ENCODE measurements at places on chromosomes 16 and 17. TPM values are rescaled to one million over a fixed set of nuclear protein-coding genes. Genes with fewer than 3 reads are reported as not detected.

The SNAI3 gene
- total RNA-seq: 8.4 TPM

The RND2 gene
- under 0.01 TPM for total RNA-seq

The MGAT5B gene
- not detected for total RNA-seq

The RAD51C gene
- 26.6 TPM for total RNA-seq

The CHST5 gene
- not detected for total RNA-seq

The KRT27 gene
- total RNA-seq: not detected

The LYRM1 gene
- total RNA-seq: 23.5 TPM

The ZNF594 gene
- 8.9 TPM for total RNA-seq

The SLFN12L gene
- 0.52 TPM for total RNA-seq

The PGAP6 gene
- 11.0 TPM for total RNA-seq

The DNAI2 gene
- not detected for total RNA-seq

The TLCD2 gene
- total RNA-seq: 2.1 TPM

The CRYBA1 gene
- total RNA-seq: not detected

The C16orf89 gene
- total RNA-seq: 2.1 TPM

The CD300LB gene
- total RNA-seq: not detected

The MEIOC gene
- 0.52 TPM for total RNA-seq

The PIRT gene
- total RNA-seq: not detected

The GRAPL gene
- 0.52 TPM for total RNA-seq

The P2RX5 gene
- 13.0 TPM for total RNA-seq

The TBC1D3G gene
- not detected for total RNA-seq

The NGFR gene
- total RNA-seq: 20.4 TPM

The TBC1D3H gene
- total RNA-seq: not detected

The SGCA gene
- 158 TPM for total RNA-seq

The SP6 gene
- total RNA-seq: under 0.01 TPM

The TBC1D3K gene
- not detected for total RNA-seq

The CEP295NL gene
- 1.6 TPM for total RNA-seq

The MILR1 gene
- 10.4 TPM for total RNA-seq

The C17orf50 gene
- not detected for total RNA-seq

The AKAP1 gene
- total RNA-seq: 63.7 TPM

The WWP2 gene
- 14.1 TPM for total RNA-seq

The TEKT5 gene
- total RNA-seq: not detected

The DNAAF1 gene
- total RNA-seq: not detected

The PDILT gene
- total RNA-seq: not detected

The RILP gene
- 9.9 TPM for total RNA-seq

The PRSS53 gene
- 2.6 TPM for total RNA-seq

The ABCC12 gene
- not detected for total RNA-seq

The MIF4GD gene
- total RNA-seq: 7.8 TPM

The FAM171A2 gene
- total RNA-seq: 38.6 TPM

The NKD1 gene
- 2.1 TPM for total RNA-seq

The GCGR gene
- not detected for total RNA-seq

The ELMO3 gene
- total RNA-seq: not detected

The WFIKKN1 gene
- 0.52 TPM for total RNA-seq

The KCNJ16 gene
- 1.6 TPM for total RNA-seq

The NPIPB8 gene
- not detected for total RNA-seq

The RMI2 gene
- 5.7 TPM for total RNA-seq

The SLC13A2 gene
- total RNA-seq: not detected

The GPRC5C gene
- 44.4 TPM for total RNA-seq

The RRN3 gene
- total RNA-seq: 26.6 TPM

The TEKT1 gene
- not detected for total RNA-seq

The PLK1 gene
- total RNA-seq: 2.6 TPM

The CBX8 gene
- total RNA-seq: 4.2 TPM

The LAT gene
- 0.52 TPM for total RNA-seq

The INTS2 gene
- total RNA-seq: 14.1 TPM

The BAHCC1 gene
- total RNA-seq: 8.4 TPM

The CDR2 gene
- total RNA-seq: 25.6 TPM

The HOXB5 gene
- total RNA-seq: not detected

The BRD7 gene
- 32.9 TPM for total RNA-seq

The JMJD6 gene
- total RNA-seq: 6.8 TPM

The ALDOC gene
- total RNA-seq: 4.7 TPM

The LMF1 gene
- 6.8 TPM for total RNA-seq

All from skeletal muscle tissue (tissue), 5 donors.